ENCODE measurements at places on chromosomes 2 and 18.

DNA sequence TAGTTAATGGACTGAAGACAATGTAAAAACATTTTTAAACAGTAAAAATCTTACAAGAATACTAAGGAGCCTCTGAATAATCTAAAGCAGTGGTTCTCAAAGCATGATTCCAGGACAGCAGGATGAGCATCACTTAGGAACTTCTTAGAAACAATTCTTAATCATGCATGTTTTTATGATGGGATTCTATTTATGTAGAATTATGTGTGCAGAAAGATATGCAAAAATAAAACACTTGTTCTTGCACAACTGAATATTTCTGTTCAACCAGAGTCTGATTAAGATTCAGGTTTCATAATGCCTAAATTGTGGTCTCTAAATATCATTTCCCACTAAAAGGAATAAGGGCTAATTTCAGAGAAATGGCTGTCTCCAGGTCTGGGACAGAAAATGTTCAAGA lies 69.2 kb upstream of the MTIF2 start:
- no peak for DNase-seq

GRCh38 chr2:134021830-134022524 lies 231.9 kb upstream of the MGAT5 start:
- DNase-seq, result no peak

GRCh38 chr18:57621246-57621604 lies 411 bp downstream of the NARS1 start:
- no peak for DNase-seq

DNA sequence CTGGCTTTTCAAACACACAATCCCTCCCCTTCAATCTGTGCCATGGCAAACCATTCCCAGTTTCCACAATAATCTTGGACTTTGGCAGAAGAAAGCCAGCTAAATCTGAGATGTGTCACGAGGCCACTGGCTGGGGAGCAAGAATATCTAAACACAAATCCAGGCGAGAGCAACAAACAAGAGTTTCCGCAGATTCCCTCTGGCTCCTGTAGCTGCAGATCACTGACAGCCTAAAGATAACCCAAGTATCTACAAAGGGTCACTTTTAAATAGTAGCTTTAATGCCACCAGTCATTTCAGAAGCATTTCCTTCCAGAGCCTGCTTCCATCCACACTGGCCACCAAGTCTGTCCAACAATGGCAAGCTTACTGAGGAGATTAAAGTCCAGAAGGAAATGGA lies 86.9 kb downstream of the ACVR1 start:
- no peak for DNase-seq

DNA sequence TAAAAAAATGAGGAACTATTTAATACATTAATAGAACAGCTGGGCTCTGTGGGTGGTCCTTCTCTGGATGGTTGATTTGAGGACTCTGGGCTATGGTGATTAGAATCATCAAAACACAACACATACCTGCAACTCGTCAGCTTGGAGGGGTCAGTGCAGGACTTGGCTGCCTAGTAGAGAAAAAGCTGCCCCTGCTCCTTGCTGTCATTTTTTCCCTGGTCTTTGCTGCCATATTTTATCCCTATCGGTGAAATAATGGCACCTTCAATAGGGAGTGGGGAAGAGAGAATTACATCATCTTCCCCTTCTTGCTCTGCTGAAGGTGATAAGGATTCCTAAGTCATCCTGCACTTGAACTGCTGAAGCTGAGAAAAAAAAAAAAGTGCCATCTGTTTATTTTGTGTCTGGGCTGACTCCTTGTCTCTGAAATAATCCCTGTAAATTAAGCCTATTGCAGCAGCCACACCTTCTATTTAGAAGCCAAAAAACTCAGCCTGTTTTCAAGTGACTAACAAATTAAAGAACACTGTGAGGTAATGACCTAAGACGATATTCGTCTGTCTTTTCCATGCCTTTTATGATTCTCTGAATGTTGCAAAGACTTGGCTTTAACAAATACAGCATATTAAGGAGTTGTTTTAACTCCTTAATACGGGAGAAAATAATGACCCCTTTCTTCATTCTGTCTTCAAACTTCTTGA lies 89.3 kb downstream of the ACVR1 start:
- no peak for DNase-seq

DNA sequence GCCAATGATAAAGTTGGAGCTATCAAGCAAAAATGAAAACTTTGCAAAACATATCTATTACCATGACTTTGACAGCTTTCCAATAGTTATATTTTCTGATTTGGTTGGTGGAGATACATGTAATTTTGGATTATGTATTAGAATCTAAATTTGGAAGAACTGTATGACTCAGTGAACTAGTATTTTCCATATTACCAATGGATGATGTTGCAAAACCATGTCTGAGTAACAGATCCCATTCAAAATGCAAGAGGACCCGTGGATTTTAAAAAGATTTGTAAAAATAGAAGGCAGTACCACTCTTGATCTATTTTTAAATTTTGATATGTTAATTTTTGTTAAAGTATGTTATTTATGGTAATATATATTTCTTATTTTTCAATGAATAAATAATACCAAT lies 83.0 kb downstream of the TAF4B start:
- no peak for DNase-seq

GRCh38 chr18:2557536-2557935 lies 13.8 kb downstream of the METTL4 start:
- no peak for DNase-seq

DNA sequence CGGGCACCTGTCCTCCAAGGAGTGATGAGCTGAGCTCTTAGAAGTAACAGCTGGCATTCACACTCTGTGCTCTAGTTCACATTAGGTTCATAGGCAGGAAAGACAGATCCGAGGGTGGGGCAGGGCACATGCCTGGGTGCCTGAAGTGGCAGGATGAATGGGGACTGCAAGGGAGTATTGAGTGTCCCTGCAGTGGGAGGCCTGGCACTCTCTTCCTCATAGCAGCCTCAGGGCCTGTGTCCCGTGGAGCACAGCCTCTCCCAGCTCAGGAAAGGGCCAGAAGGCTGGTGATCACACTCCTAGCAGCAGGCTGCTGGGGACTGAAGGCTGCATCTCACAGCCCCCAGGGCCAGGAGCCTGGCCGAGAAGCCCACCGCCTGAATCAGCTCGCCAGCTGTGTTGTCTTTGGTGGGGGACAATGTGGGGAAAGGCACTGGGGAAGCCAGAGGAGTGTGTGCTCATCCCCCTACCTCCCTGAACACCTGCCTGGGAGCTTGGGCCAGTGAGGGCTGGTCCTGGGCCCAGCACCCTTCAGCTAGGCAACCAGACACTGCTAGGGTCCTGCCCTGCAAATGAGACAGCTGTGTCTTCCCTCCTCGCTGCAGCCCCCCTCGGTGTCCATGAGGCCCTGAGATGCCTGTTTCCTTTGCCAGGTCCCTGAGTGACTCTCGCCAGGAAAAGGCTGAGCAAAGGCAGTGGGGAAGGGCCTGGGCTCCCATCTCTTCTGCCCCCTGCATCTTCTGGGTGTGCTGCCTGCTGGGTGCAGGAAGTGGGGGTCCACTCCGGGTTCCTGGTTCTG lies 48.2 kb upstream of the HS6ST1 start:
- no peak for DNase-seq

GRCh38 chr2:217705461-217705860 lies 297.3 kb downstream of the TNS1 start:
- no peak for DNase-seq

- no peak for DNase-seq
Observed at GRCh38 chr2:64021578-64021977, 2.4 kb upstream of the VPS54 start.

GRCh38 chr2:104658144-104658835 lies 195.6 kb upstream of the POU3F3 start:
- no peak for DNase-seq

DNA sequence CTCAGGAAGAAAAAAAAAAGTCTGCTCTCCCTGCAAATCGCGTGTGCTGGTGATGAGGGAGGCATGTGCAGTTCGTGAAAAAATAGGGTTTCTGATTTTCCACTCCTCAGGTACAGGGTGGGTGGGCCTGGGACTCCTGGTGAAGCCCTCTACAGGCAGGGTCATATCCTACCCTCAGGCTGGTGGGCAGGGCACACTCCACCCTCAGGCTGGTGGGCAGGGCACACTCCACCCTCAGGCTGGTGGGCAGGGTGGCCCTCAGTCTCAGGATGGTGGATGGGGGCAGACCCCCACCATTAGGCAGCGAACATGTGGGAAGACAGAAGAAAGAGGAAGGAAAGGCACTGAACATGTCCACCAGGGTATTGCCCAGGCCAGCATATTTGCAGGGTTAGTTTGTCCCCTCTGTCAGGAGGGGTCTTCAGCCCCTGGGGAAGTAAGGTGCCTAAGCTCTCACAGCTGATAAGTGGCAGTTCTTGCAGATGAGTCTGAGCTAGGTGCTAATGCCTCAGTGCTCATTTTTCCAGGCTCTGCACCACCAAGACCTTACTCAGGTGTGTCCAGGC lies 95.2 kb upstream of the RAB6C start:
- DNase-seq, result no peak

DNA sequence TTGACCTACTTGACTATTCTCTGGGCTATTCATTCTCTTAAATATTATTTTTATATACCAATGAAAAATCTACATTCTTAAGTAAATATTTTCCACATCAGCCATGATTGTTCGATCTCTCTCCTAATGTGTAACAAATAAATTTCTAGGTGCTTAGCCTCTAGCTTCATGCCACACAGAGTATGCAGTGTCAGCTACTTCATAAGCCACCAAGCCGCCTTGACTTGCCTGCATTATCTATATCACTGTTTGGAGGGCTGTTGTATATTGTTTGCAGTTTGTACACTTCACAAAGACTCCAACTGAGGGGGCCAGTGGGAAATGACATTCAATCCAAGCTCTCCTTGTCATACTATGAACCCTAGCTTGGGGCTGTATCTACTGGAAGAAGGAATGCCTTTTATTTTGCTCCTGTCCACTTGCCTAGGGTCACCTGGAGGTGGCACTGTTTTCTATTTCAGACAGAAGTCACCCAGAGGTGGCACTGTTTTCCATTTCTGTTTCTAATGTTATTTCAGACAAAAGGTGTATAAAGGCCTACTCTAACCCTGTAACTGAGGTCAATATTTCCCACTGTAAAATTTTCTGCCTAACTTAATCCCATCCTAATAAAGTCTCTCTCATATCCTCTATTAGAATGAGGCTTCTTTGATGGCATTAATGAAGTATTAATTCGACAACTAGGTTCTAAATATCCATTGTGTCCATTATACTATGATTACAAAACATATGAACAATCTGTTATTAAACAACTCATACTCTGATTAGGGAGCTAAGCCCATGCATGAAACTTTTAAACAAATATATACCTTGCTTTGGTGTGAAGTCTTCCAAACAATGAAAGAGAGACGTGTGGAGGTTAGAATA lies 36.4 kb downstream of the COL5A2 start:
- peak; percentile 71 for DNase-seq

DNA sequence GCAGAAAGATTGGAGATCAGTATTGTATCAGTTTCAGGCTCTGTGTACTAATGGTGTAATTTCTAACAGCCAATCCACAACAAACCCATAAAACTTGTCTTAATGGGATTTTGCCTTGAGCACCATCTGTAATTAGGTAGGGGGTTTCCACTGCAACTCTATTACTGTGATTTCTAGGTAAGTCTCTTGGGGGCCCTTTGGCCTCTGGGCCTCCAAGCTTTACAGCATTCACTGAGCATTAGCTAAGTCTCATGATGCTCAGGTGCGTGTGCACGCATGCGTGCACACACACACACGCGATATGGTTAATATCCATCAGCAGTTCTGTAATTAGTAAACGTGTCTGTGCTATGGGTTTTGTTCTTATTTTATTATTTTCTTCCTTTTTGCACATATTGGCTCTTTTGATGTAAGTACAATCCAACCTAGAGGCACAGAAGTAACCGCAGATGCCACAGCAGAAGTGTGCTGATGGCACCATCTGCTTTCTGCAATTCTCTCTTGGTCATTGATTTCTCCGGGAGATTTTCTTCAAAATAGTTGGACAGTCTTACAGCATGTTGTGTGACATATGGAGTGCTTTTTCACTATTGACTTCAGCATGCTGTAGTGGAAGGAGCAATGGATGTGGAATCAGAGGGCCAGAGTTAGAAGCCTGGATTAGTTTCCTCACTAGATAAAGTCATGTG lies 592.0 kb downstream of the LRRTM4 start:
- DNase-seq, result no peak

DNA sequence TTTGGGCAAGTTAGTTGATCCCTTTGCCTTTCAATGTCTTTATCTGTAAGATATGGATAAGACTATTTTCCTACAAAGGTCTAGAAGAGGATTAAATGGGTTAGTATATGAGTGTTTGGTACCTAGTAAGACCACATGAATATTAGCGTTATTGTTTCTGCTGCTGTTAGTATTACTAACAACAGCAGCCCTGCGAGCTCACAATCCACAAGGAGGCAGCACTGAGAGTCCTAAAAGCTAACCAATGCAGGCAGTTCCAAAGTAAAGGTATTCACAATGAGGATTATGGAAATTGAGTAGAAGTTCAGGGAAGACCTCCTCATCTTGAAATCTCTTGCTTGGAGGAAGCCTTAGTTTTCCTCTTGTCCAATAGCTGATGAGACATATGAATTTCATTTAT lies 248.9 kb downstream of the TDRD15 start:
- no peak for DNase-seq

GRCh38 chr2:43041661-43042360 lies 184.6 kb downstream of the ZFP36L2 start:
- DNase-seq, result no peak

GRCh38 chr2:237886685-237887481 lies 27.5 kb downstream of the RAMP1 start:
- no peak for DNase-seq

DNA sequence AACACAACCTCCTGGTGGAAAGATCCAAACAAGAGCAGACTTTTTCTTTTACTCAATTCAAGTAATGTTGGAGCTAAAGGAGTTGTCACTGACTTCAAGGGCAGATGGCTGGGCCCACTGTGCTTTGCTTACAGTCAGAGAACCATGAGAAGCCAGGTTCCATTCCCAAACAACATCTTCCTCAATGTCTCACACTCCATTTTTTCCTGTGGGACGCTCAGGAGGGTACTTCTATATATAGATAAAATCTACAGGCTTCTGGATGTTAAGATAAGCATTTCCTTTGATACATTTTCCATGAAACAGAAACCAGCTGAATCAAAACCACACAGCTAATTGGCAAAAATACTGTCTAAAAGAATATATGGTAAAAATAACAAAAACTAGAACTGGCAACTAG lies 14.4 kb downstream of the IWS1 start:
- DNase-seq, result no peak

GRCh38 chr18:11004951-11005350 lies 144.4 kb downstream of the PIEZO2 start:
- no peak for DNase-seq
